ENCODE measurements at places on chromosomes 4 and X.
A peak's percentile ranks its signal among the peaks of the same experiment; 100 is the strongest.

- no peak for DNase-seq
Observed at GRCh38 chrX:138877746-138878145, 166.2 kb upstream of the FGF13 start.

DNA sequence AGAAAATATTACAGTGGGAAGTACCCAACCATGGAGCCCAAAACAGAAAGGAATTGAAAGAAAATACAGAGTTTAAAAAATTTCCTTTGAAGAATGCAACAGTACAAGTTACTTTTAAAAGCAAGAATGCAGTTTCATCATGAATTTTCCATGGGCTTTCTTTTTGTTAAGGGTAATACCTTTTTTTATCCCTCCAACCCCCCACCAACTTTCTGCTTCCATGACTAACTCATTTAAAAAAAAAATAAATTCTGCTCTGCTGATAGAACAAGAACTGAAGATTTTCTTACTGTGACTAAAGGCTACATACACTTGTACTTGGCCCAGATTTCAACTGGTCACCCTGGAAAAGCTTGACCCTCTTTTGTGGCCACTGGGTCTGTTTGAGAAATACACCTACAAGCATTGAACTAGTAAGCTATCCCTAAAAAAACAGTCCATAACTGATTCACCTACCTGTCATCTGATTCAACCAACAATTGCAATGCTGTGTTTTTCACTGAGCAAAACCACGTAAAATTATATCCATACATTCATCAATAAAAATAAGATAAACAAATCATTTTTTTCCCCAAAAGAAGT, 214.2 kb downstream of the NSUN7 start:
- DNase-seq = no peak

GRCh38 chr4:101020956-101021355, 326.4 kb downstream of the PPP3CA start:
- DNase-seq = no peak

DNA sequence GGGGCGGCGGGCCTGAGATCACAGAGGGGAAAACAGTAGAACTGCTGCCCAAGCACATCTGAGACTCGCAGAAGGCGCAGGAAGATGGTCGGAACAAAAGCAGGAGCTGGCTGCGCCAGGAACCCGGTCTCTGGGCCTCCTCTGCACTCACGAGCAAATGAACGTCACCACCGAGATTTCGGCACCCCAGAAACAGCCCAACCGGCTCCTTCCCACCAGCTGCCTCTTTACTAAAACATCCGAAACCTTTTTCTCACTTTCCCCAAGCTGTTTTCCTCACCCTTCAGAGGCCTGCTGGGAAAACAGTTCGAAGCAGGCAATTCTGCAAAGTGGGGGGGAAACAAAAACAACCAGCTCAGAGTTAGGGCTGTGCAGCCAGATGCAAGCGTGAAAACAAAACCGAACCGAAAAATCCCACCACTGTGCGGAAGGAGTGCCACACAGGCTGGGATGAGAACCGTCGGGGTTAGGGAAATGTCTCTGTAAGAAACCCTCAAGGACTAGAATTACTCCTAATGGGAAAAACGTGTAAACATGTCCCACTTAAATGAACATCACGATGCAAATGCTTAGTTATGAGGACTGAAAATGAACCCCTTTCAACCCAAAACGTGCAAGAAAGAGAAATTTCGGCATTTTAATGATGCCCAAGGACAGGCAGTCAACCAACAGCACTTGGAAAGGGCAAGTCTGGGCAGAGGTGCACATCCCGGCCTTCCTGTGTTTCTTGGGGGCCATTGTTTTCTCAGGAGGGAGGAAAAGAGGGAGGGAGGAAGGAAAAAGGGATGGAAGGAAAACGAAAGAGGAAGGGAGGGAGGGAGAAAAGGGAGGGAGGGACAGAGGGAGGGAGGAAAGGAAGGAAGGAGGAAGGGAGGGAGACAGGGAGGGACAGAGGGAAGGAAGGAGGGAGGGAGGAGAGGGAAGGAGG, 15.8 kb downstream of the DHRSX start:
- DNase-seq = peak; percentile 67

DNA sequence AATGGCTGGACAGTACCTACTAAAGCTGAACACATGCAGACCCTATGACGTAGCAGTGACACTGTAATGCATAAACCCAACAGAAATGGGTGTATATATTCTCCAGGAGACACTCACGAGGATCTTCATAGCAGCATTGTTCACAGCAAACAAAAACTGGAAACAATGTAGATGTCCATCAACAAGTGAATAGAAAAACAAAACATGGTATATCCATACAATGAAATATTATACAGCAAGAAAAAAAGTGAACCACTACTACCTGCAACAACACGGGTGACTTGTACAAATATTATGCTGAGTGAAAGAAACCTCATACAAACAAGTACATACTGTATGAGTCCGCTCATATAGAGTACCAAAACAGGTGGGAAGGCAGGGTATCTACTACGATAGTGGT, 16.5 kb downstream of the ARHGEF6 start:
- DNase-seq = no peak

DNA sequence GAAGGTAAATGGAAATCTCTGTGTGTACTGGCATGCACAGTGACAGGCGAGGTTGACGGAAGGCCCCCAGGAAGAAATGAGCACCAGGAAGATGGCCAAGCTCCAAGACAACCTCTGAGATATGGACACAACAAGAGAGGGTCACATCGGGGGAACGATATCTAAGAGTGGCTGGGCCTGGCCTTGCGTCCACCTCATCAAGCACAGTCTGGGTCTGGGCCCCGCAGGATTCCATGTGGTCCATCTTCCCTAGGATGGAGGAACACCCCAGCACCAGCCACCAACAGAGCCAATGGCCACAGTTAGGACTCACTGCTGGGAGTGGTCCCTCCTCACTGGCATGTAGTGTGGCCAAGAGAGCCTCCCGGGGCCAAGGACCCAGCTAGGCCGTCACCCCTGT, 272.6 kb upstream of the AGTR2 start:
- no peak for DNase-seq

GRCh38 chrX:84363663-84364062, 138.6 kb downstream of the HDX start:
- DNase-seq = no peak

DNA sequence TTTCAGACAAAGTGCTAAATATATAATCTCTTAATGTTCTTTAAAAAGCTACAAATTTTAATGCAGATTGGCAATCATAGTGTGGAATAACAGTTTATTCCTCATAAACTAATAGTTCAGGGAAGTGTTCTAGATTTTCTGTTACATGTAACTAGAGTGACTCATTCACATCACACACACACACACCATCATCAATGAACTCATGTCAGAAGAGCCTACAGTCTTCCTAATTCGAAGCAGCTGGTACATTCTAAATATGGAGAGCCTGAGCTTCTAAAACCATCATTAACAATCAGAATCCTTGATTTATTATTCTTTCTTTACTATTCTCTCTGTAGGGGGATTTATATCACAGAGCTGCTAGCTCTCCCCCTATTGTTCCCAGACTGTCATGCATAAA, 49.6 kb downstream of the DKK2 start:
- DNase-seq = peak; percentile 61

- DNase-seq = no peak
Observed at GRCh38 chr4:148954011-148954749, 512.0 kb upstream of the NR3C2 start.

GRCh38 chr4:14289708-14290107, 662.2 kb upstream of the BOD1L1 start:
- no peak for DNase-seq

GRCh38 chr4:128357286-128357685, 69.7 kb upstream of the PGRMC2 start:
- DNase-seq = no peak

DNA sequence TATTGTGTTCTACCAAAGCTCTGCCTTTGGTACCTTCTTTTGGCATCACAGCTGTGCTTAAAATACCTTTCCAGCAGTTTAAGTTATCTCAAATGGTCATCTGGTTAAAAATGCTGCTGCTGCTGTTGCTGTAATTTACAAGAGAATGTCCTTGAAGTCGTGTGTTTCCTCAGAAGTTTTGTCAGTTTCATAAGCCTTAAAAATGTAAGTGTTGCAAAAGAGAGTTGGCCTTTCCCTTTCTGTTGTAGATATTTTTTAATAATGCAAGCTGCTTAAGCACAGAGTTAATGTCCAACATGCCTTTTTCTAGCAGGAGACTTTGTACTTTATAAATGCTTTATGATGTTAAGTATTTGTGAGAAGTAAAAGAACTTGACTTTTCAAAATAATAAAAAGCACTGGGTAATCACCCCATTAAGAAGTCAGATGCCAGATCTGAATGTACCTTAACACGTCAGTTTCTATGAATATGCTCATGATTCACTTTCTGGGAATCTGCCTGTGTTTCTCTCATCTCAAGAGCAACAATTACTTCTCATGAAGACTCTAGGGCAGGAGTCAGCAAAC, 35.3 kb upstream of the TENM3 start:
- DNase-seq = no peak

DNA sequence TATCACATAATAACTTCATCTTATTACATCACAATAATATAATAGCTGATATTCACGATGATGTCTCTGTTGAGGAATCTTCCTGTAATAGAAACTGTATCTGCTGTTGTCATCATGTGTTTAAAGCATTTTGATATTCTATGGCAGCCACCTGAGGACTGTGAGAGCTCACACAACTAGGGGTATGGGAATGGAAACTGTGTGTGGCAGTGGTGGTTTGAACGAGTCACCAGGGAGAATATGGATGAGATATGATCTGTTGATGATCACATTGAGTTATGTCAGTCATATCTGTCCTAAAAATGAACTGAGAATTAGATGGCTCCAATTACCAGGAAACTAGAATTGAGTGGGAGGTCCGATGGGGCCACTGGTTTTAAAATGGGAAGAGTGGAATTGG, 169.6 kb downstream of the MID1IP1 start:
- no peak for DNase-seq

DNA sequence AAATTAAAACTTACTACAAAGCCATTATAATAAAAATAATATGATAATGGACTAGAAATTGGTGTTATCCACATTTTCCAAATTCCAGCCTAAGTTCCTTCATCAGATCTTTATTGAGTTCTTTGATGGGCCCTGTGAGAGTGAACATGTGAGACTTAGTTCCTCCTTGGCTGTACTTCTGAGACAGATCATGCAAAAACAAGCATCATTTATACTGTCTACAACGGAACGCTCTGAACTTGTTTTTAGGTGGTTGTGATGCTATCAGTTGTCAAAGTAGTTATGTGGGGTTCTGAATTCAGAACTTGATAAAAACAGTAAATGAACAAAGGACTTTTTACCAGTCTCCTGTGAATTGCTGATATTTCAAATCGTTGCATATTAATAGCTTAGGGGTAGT, 48.9 kb downstream of the JADE3 start:
- no peak for DNase-seq

DNA sequence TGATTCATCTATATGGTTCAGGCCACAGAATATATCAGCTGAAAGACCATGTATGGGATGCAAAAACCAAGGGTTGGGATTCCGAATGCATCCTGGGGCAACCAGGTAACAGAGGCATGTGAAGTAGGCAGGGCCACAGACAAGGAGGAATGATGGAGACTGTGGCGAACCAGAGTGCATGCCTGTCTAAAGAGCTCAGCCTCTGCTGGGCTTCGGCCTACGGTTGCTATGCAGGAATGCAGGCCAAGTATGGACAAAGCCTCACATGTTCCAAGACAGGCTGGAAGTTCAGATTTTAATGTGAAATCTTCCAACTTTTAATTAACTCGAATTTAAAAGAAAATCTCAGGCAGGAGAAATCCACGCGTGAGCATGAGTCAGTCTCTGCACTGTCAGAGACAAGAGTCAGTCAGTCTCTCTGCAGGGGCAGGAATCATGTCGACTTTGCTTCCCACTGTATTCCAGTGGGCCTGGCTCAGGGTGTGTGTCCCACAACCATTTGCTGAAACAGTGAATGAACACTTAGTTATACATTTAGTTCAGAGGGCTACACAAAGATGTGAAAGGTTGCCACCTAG, 344.4 kb downstream of the UNC5C start:
- DNase-seq = no peak

- DNase-seq = no peak
Observed at GRCh38 chrX:118506805-118507480, 11.3 kb downstream of the DOCK11 start.

DNA sequence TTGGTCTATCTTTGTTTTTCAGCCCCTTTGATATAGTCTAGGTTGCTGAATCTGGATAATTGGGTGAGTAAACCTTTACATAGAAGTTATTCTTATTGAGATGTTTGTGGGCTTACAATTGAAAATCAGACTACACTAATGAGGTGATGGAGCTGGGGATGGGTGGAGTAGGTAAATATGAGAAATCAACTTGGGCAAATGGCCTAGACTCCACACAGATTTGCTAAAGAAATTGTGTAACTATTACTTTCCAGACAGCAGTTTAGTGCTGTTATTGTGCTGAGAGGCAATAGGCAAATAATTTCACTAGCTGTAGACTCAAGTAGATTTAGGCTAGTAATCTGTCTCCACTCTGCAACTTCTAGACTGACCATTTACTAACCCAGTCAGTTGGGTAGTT, 8.2 kb downstream of the DIAPH2 start:
- DNase-seq = no peak

DNA sequence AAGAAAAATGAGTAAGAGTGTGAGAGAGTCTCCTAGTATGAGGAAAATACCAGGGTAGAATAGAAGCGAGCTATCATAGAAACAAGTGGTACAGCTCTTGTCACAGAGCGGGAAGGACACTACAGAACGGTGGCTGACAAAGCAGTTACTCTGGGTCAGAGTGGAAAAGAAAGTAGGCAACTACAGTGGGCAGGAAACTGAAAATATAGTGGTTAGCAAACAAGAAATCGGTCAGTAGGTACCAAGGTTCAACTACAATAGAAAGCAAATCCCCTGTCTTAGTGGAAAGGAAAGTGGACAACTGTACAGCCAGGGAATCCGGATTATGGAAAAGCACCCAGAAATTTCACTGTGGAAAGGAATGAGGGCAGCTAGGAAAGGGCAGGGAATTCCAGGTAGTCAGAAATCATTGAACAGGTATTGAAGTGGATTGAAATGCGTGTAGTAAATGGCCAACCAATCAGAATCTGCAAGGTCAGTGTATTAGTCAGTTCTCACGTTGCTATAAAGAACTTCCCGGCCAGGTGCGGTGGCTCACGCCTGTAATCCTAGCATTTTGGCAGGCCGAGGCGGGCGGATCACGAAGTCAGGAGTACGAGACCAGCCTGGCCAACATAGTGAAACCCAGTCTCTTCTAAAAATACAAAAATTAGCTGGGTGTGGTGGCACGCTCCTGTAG, 219.6 kb upstream of the DIAPH2 start:
- DNase-seq = no peak

GRCh38 chrX:85591536-85591935, 212.1 kb upstream of the POF1B start:
- DNase-seq = peak; percentile 6

- DNase-seq = peak; percentile 18
Observed at GRCh38 chr4:3193531-3194203, 55.3 kb upstream of the MSANTD1 start.

- DNase-seq = no peak
Observed at GRCh38 chr4:147003956-147004809, 58.5 kb upstream of the TTC29 start.

GRCh38 chr4:14994242-14994641, 8.0 kb upstream of the CPEB2 start:
- DNase-seq = no peak

GRCh38 chr4:5213087-5213595, 161.9 kb downstream of the STK32B start:
- DNase-seq = peak; percentile 19
